ENCODE measurements at places on chromosomes 3 and 15. TPM values are rescaled to one million over a fixed set of nuclear protein-coding genes. Genes with fewer than 3 reads are reported as not detected.

NOX5 gene
- total RNA-seq, result 0.21 TPM

DNA sequence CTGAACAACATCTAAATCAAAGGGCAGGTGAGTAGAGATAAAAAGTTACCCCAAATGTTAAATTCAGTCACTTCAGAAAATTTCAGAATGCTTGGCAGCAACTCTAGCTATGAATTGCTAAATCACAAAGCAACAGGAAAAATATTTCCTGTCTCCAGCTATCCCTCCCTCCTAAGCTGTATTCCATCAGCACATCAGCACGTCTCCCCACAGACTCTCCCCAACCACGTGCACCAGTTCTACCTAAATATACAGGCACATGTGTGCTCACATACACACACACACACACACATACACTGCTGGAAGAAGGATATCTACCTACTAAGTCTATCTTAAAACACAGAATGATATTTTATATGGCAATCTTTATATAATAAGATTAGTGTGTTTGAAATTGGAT, 177.1 kb upstream of the ARHGEF26 start:
- H3K27ac ChIP-seq, result no peak overlapping the region
- no peaks in the 10 kb centered on the region for H3K27me3 ChIP-seq
- no peaks in the 10 kb centered on the region for H3K4me1 ChIP-seq
- H3K4me3 ChIP-seq, result no peak overlapping the region

CAMKV gene
- total RNA-seq, result not detected

IMPDH2 gene
- 156 TPM for total RNA-seq

- no peaks in the 10 kb centered on the region for H3K27me3 ChIP-seq
- no peaks in the 10 kb centered on the region for H3K36me3 ChIP-seq
- no peak overlapping the region for H3K27ac ChIP-seq
- DNase-seq, result no peak
Observed at GRCh38 chr3:72633534-72633933, 214.7 kb downstream of the SHQ1 start.

GRCh38 chr15:28191832-28192231, 92.7 kb upstream of the OCA2 start:
- DNase-seq, result no peak
- H3K27ac ChIP-seq, result no peak overlapping the region
- peaks cover 16% of the 10 kb centered on the region for H3K4me1 ChIP-seq
- no peaks in the 10 kb centered on the region for H3K36me3 ChIP-seq

DNA sequence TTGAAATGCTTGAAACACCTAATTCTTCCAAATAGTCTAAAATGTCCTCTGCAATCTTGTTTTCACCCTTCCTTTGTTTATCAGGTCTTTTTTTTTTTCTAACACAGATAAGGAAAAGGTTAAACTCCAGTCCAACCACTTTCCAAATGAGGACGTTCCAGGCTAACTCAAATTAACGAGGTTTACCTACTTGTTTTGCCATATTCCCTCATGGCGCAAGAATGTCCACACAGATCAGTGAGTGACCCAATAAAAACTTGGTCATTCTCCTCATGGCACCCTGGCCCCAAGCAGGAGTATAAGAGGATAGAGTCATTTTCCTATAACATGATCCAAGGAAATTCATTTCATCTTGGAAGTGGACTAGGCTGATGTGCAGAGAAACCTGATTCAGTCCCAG, 6.6 kb upstream of the LIPC start:
- no peak overlapping the region for H3K27ac ChIP-seq
- H3K4me1 ChIP-seq, result no peaks in the 10 kb centered on the region
- no peak overlapping the region for H3K4me3 ChIP-seq
- no peaks in the 10 kb centered on the region for H3K27me3 ChIP-seq

- DNase-seq, result no peak
- H3K36me3 ChIP-seq, result no peaks in the 10 kb centered on the region
- no peak overlapping the region for H3K4me3 ChIP-seq
- H3K27me3 ChIP-seq, result no peaks in the 10 kb centered on the region
- H3K4me1 ChIP-seq, result peaks cover 40% of the 10 kb centered on the region
Observed at GRCh38 chr3:170417090-170417489, 1.6 kb upstream of the CLDN11 start.

- H3K4me3 ChIP-seq, result no peak overlapping the region
- H3K4me1 ChIP-seq, result no peaks in the 10 kb centered on the region
- H3K36me3 ChIP-seq, result no peaks in the 10 kb centered on the region
- no peaks in the 10 kb centered on the region for H3K27me3 ChIP-seq
- H3K27ac ChIP-seq, result no peak overlapping the region
Observed at GRCh38 chr15:36585774-36586173, 6.3 kb downstream of the CDIN1 start.

MESP2 gene
- total RNA-seq, result not detected

- DNase-seq, result no peak
- H3K4me1 ChIP-seq, result peaks cover 6% of the 10 kb centered on the region
- no peaks in the 10 kb centered on the region for H3K27me3 ChIP-seq
- no peak overlapping the region for H3K27ac ChIP-seq
Observed at GRCh38 chr3:55720614-55721013, 233.5 kb upstream of the WNT5A start.

ADGRG7 gene
- total RNA-seq, result not detected

RRP9 gene
- total RNA-seq, result 15.5 TPM

SLC12A8 gene
- 0.90 TPM for total RNA-seq

C3orf85 gene
- total RNA-seq, result not detected
